Activated T-helper 1 cell treated with Interleukin-2 at 50 U/mL for 16 hours (primary cell): ENCODE measurements at places on chromosomes 7 and 10.

GRCh38 chr10:74419958-74420375 lies 268.9 kb downstream of the ADK start:
- no peak for DNase-seq

GRCh38 chr7:2811476-2812113 lies 32.5 kb downstream of the GNA12 start:
- DNase-seq = no peak

GRCh38 chr7:38820571-38820970 lies 88.4 kb downstream of the VPS41 start:
- DNase-seq = no peak

DNA sequence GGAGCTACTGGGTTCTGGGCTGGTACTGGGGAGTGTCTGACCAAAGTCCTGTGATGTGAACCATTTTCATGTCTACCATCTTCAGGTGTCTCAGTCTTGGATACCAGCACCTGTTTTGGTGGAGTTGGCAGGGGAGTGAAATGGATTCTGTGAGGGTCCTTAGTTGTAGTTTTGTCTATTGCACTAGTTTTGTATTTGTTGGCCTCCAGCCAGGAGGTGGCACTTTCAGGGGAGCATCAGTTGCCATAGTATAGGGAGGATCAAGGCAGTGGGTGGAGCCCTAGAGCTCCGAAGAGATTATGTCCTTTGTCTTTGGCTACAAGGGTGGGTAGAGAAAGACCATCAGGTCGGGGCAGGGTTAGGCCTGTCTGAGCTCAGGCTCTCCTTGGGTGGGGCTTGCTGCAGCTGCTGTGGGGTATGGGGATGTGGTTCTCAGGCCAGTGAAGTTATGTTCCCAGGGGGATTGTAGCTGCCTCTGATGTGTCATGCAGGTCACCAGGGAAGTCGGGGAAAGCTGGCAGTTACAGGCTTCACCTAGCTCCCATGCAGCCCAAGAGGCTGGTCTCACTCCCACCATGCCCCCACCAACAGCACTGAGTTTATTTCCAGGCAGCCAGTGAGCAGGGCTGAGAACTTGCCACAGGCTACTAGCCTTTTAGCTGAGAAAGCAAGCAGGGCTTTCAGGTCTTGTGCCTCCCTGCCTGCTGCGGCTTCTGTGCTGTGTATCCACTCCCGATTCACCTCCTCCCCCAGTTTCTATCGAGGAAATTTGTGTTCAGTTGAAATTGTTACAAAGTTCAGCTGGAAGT lies 153.1 kb downstream of the ZNF365 start:
- no peak for DNase-seq

DNA sequence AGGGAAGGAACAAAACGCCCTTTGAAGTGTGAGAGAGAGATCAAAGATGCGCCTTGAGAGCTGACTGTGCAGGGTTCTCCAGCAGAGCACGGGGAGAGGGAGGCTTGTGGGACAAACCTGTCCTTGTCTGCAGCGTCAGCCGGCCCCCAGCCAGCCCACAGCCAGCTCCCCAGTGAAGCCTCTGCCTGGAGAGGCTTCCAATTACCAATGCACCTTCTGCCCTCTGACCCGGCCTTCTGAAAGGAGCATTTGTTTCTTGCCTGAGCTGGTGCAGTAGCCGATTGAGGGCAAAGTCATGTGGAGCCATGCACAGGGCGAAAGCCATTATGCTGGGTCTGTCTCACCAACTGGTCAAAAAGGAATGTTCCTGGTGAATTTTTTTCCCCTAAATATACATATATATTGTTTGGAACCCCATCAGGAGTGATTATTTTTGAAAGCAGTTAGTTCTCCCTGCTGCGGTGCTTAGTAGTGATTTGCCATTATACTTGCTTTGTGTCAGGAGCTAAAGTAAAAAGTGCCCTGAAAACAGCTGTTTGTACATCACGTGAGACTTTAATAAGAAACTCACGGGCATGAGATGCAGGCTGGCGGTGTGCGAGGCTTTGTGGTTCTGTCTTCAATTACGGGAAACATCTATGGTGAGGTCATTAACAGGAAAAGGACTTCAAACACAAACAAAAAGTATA lies 268.6 kb downstream of the KLF6 start:
- DNase-seq = no peak

DNA sequence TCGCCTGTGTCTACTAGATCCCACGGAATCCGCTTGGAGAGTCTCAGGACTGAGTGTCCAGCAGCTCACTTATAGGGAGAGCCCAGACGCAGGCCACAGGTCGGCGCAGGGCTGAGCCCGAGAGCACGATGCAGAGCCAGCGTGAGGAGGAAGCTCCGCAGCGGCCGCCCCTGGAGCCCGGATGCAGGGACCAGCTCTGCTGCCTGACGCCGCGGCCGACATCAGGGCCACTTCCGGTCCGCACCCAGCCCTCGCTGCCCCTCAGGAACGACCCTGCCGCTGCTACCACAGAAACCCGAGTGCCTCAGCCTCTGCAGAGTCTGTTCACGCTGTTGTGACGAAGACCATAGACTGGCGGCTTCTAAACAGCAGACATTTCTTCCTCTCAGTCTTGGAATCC lies 275.8 kb upstream of the PPP2R2D start:
- no peak for DNase-seq
